ENCODE measurements at places on chromosomes 13 and 19. TPM values are rescaled to one million over a fixed set of nuclear protein-coding genes. Genes with fewer than 3 reads are reported as not detected.

The MISP3 gene
- 3.6 TPM for total RNA-seq

The DNAAF3 gene
- 5.8 TPM for total RNA-seq

The BST2 gene
- not detected for total RNA-seq

The C5AR1 gene
- total RNA-seq = 3.3 TPM

The FFAR2 gene
- 0.04 TPM for total RNA-seq
